ENCODE measurements at places on chromosomes 6 and 20. TPM values are rescaled to one million over a fixed set of nuclear protein-coding genes. Genes with fewer than 3 reads are reported as not detected.
A peak's percentile ranks its signal among the peaks of the same experiment; 100 is the strongest.

DNA sequence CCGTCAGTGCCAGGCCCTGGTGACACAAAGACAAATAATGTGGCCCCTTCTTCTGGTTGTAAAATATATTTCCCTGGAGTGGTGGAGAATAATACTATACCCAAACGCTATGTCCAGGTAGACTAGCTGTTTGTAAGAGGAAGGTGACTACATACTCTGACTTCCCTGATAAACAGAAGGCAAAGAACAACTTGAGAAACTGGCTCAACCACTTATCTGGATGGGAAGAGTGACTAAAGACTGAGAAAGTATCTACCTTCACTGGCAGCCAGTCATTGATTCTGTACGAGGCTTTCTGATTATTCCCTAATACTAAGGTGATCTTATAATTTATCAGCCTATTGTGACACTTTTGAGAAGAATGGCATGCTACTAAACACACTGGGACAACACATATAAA lies 569.7 kb downstream of the EPHA7 start:
- DNase-seq = no peak

- peak; percentile 75 for DNase-seq
Measured at GRCh38 chr6:83183082-83183828, 9.8 kb downstream of the PGM3 start.

DNA sequence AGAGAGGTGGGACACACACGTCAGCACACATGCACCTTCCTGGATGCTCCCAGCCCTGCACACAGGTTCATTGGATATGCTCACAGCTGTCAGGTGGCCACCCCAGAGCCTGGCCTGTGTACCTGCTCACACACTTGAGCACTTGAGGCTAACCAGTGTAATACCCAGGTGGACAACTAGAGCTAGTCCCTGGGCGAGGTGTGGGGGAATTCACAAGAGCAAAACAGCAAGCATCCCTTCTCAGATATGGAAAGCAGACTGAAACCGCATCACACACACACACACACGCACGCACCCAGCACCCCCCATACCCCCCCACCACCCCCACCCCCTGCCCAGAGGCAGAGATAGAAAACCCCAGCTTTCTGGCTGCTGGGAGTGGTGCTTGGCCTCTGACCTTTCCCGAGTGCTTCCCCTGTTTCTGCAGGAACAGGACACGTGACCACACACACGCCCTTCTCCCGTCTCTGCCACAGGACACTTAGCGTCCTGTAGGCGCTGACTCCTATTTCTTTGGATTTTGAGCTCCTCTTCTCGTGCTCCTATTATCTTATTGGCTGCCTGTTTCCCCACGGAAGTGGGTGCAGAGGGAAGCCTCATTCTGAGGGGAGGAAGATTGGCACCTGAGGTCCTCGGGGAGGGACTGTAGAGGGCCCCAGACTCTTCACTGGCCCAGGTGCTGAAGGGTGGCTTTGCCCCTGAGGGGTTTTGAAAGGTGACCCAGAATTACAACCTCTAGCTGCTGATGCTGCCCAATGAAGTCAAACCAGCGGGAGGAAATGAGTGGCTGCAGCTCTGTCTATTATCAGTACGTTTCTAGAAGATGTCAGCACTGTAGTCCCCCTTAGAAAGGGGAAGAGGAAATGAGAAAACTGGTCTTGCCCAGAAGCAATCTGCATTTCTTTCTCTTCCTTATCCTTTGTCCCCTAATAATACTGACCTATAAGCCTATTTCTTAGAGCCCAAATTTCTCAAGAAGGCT lies 65.8 kb downstream of the SYTL3 start:
- DNase-seq = no peak

DNA sequence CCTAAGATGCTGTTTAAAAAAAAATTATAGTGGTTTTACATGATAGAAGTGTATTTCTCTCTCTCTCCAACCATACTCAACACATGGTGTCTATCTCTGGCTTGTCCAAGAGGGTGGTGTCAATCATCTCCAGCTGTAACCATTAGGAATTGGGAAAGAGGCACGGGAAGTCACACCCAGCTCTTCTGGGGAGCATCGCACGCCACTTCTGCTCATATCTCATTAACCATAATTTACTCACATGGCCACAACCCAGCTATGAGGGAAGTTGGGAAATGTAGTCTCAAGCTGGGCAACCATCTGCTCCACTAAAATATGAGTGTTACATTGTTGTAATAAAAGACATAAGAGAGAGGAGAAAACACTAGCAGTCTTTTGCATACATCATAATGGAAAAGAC lies 30.4 kb upstream of the TSHZ2 start:
- no peak for DNase-seq

DNA sequence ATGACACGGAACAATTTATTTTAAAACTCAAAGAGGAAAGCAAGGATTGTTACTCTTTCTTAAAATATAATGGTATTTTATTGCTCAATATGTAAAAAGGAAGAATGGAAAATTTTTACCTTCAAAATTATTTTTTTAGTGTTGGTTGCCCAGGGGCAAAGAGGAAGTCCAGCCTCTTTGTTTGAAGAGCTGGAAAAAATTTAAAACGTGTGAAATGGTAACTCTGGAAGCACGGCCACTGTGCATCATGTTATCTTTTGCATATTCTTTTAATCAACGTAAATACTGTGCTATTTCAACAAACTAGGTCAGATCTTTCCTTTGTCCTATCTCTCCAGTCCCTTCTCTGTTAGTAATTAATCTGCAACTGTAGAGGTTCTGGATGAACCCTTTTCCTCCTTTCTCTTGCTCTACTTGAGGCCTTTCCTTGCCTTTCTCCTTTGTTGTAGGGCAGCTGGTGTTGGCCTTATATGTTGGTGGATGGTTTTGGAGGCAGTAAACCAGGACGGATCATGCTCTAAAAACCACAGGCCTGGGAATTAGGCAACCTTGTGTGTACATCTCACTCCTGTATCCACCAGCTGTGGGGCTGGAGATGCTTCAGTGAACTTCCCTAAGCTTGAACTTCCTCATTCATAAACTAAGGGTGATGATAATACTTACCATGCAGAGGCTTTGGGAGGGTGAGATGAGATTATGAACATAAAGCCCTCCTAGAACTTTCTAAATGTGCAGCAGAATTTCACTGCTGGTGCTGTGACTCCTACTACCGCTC lies 143.3 kb downstream of the PRL start:
- peak; percentile 44 for DNase-seq

DNA sequence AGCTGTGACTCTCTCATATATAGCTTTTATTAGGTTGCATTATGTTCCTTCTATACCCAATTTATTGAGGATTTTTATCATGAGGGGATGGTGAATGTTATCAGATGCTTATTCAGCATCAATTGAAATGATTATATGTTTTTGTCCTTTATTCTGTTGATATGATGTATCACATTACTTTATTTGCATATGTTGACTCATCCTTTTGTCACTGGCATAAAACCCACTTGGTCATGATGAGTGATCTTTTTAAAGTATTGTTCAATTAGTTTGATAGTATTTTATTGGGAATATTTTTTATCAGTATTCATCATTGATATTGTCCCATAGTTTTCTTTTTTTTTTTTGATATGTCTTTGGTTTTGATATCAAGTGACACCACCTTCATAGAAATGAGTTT lies 529.9 kb downstream of the MMUT start:
- DNase-seq = no peak

GRCh38 chr20:50721881-50722281 lies 9.5 kb upstream of the PARD6B start:
- DNase-seq = no peak

DNA sequence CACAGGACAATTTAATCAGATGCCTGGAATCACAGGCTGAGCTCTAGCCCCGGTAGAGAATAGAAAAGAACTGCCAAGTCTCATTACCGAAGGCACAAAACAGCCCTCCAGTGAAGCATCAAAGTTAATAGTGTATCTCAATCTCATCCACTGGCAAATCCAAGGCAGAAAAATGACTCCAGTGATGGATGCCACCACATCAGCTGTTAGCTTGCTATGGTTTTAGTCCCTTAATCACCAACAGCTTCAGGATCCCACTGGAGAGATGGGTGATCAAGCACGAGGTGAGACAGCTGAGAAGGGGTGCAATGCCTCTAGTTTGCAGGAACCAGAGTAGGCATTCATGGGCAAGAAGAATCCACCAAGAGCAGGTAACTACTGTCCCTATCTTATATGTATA lies 81.8 kb downstream of the STK35 start:
- no peak for DNase-seq

DNA sequence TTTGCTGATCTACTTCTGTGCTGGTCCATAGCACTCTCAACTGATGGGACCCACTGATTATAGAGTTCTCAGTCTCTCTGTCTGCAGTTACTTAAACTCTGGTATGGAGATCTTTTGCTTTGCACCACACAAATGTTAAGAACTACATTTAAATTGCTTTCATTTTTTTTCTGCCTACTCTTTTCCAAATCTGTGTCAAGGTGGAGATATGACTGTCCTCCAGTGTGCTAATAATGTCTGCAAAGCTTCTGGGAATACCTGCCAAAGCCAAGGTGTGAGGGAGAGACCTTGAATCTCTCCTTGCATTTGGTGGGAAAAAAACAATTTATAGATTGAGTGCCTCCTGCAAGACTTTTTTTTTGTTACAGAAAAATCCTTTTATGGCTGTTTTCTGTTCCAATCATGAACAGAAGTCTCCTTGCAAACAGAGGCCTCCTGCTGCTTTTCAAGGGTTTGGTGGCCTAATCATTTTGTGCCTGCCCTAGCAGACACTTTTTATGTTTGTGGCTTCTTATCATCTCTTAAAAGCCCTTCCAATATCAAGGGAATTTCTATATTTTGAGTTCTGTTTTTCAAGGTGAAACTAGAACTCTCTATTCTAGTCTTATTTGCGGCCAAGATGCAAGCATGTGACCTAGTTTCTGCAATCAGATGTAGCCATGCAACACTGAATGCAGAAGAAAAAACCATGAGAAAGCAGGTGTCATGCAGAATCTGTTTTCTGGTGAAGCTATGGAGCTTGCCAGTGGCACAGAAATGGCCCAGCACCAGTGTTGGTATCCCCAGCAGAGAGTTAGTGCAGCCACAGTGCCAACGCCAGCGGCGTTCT lies 23.2 kb upstream of the AKIRIN2 start:
- DNase-seq = no peak

DNA sequence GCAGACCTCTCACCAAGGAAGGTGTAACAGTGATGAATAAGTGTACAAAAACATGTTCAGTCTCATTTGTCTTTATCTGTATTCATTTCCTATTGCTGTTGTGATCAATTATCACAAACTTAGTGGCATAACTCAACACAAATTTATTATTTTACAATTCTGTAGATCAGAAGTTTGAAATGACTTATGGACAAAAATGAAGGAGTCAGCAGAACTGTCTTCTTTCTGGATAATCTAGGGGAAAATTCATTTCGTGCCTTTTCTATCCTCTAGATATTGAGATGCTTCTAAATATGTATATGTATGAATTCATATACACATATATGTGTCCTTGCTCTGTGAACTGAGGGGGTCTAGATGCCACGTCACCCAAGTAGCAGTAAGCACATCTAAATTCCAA lies 663.1 kb upstream of the MARCKS start:
- DNase-seq = no peak

DNA sequence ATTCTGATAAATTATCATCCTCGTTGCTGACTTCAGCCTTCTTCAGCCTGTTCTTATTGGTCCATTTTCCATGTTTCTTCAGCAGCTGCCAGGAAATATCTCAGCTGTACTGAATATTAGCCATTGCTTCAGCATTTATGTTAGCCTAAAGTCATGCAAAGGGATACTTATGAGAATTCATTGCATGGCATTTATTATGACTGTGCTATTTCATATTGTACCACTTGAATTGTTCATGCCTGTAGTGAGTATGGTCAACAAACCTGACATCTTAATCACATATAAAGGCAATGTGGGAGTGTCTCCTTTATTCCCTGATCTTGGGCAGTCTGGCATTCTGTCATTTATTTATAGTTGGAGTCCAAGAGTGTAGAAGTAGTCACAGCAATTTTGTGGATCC lies 193.4 kb upstream of the SLC35B3 start:
- DNase-seq = no peak

GRCh38 chr6:13089296-13089994 lies 238.9 kb downstream of the TBC1D7 start:
- DNase-seq = no peak

- DNase-seq = no peak
Measured at GRCh38 chr6:66230591-66230990, 523.6 kb upstream of the EYS start.

DNA sequence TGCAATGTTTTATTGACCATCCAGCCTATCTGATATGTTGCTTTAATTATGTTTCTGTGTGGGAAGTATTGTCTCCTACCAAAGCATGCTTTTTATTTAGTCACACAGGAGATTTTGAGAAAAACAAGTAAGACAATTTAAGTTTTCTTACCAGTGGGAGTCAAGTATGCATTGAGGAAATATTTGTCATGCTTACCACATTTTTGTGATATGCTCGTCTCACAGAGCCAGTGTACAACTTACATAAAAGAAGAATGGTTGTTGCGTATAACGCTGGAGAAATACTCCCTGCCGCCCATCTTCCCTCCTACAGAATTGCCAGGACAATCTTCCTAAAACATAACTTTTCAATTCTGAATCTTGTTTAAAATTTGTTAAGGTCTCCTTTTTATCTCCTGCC lies 37.1 kb upstream of the FILIP1 start:
- DNase-seq = no peak

DNA sequence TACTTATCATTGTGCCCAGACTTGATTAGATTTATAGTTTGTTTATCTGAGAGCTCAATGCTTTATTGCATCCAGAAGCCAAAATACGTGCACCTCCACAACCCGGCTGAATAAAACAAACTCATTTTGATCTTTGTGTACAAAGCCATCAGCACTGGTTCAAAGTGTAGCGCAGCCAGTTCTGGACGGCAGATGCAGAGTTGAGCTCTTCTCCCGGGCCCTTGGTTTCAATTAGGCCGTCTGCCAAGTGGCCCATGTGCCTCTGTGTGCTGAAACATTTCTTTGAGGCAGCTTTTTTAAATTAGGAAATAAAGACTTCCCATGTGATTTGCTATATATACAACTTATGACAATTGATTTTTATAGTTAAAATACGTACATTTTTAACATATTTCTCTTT lies 96.2 kb upstream of the RSPO3 start:
- no peak for DNase-seq

DNA sequence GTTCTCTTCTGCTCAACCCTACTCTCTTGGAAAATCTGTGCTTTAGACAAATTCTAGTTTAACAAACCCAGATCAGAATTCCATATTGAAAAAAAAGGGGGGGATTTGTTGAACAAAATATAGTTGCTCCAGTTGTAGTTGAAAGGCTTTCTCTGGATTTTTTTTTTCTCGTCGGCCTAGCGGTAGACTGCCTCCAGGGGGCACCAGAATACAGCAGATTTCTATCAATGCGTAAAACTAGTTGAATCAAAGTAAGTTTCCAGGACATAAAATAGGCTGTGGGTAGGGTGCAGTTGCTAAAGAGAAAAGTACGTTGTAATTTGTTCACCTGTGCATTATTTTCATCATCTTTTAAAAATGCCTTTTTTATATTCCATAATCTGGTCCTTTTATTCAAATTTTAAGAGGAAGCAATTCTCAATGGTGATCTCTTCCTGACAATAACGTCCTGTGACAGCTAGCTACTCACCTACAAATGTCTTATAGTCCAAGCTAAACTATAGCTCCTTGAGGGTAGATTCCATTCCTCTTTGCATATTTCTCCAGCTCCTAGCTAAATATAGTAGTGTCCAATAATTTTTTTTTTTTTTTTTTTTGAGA lies 105.4 kb downstream of the PERP start:
- no peak for DNase-seq

- DNase-seq = no peak
Measured at GRCh38 chr6:30020626-30021025, 40.4 kb upstream of the POLR1H start.

Gene OR2J3
- total RNA-seq = not detected

Gene TREM2
- not detected for total RNA-seq

Gene PAK5
- total RNA-seq = not detected

Gene WFDC2
- total RNA-seq = 53.3 TPM

Gene RBPJL
- not detected for total RNA-seq

Gene PPP1R14C
- 26.3 TPM for total RNA-seq

Data from epithelial cell of proximal tubule (primary cell).